H9 (cell line): ENCODE measurements at places on chromosomes 1 and 21.

GRCh38 chr1:111835514-111835913, 79.8 kb downstream of the DDX20 start:
- no peak for DNase-seq

- DNase-seq = no peak
Measured at GRCh38 chr1:154581766-154582165, 14.2 kb downstream of the CHRNB2 start.

GRCh38 chr1:102961549-102961948, 146.8 kb downstream of the COL11A1 start:
- no peak for DNase-seq

- no peak for DNase-seq
Measured at GRCh38 chr1:117389284-117389683, 22.0 kb downstream of the MAN1A2 start.

- no peak for DNase-seq
Measured at GRCh38 chr1:168271636-168272035, 9.0 kb upstream of the TBX19 start.

GRCh38 chr1:41485605-41486004, 1.1 kb upstream of the EDN2 start:
- DNase-seq = no peak

GRCh38 chr1:69693921-69694675, 126.4 kb downstream of the LRRC7 start:
- DNase-seq = no peak

DNA sequence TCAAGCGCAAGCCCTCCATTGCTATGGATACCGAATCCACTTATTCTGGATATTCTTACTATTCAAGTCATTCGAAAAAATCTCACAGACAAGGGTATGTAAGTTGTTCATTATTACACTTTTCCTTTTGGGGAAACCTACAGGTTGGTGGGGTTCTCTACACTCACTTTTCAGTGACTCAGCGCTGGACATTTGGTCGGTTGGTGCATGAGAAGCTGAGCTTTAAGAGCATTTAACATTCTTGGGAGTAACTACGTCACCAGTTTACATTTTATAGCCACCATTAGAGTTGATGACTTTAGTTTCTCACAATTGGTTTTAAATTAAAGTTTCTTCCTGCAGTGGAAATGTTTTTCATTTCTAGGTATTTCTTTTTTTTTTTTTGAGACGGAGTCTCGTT, 9.6 kb downstream of the VANGL1 start:
- no peak for DNase-seq

DNA sequence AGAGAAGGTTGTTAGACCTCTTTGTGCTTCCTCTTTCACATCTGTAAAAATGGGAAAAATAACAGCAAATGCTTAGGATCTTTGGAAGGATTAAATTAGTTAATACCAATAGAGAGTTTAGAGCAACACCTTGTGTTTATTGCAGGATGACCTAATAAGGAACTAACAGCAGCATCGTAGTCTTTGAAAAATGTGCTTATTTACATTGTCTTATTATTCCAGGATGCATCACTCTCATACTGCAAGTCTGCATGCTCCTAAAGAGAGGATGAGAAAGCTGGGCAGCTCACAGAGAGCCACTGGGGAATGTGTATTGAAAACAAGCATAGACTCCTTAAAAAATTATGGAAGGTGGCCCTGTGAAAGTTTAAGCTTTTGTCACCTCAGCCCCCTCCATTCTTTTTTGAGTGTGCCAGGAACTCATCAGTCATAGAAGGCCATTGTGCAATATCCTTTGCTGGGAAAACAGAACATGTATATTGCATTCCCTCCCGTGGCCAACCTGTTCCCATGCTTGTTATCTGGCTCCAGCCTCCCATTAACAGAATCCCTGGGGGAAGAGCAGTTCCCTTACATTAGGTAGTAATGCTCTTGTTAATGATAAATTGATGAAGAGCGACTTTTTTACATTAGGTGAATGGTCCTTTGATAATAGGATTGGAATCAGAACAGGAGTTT, 180.7 kb downstream of the ZNF326 start:
- DNase-seq = no peak

- DNase-seq = no peak
Measured at GRCh38 chr1:94753171-94753972, 66.8 kb upstream of the SLC44A3 start.

DNA sequence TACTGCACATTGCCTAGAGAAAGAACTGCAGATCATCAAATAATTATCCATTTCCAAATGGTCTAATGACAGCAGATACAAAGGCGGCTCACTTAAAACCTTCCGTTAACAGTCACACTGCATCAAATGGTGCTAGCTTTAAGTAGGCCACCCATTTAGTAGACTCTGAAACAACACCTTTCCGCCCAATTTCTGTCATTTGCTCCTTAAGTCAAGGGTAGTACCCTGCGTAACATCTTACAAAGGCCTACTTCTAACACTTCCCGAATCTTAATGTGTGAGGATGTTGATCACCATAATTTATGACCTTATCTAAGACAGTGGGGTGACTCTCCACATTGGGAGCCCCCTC, 692 bp upstream of the RALGPS2 start:
- DNase-seq = no peak

DNA sequence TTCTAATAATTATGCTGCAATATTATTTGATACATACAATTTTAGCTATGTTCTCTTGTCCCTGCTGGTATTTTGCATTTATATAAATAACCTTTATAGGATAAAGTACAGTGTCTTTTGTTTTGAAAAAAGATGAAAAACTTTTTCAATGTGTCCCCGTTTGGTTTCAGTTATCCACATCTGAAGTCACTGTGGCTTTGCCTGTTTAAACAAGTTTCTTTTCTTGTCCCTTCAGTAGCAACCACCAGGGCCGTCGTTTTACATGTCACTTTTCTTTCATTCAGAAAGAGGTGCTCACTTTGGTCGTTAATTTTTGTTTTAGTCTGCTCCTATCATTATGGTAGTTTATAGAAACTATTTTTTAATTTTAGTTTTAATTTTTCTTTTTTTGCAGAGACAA, 41.4 kb downstream of the RABGAP1L start:
- DNase-seq = no peak

GRCh38 chr1:214454569-214455396, 96.6 kb downstream of the PTPN14 start:
- DNase-seq = no peak

GRCh38 chr1:94528299-94528698, 13.3 kb downstream of the F3 start:
- DNase-seq = no peak

- no peak for DNase-seq
Measured at GRCh38 chr1:89807503-89807902, 13.3 kb upstream of the LRRC8D start.

- DNase-seq = peak; percentile 76
Measured at GRCh38 chr21:39610703-39611102, 2.0 kb upstream of the B3GALT5 start.

DNA sequence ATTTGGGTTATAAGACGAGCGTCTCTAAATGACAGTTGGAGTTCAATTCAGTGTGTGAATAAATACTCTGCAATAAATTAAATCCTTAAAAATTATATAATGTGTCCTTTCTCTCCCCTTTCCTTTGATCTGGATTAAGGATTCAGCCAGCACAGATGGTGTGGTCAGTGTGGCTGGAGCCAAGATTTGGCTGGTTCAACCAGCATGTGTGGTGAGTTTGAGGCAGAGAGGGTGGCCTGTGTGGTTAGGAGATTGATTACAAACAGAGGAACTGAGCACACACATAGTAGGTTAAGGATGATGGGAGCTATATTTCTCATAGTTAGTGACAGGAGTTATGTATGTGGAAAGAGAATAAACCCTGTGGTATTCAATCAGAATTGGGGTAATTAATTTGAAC, 14.2 kb upstream of the AMIGO1 start:
- no peak for DNase-seq

DNA sequence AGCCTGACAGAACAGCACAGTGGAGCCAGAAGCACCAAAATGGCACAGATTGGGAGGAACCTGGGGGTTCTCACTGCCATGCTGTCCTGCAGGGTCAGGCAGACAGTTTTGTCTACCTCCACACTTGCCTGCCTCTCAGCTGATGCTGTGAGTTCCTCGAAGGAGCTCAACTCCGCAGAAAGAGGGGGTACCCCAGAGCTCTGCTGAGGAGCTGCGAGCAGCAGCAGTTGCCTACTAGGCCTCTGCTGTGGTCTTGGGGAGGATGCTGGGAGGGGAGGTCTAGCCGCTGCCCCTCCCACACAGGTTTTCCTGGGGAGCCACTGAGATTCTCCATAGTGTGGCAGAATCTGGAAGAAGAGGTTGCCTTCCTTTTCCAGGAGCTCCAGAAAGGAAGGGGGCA, 192.5 kb downstream of the FOXD2 start:
- no peak for DNase-seq

- no peak for DNase-seq
Measured at GRCh38 chr1:230101556-230101955, 34.5 kb downstream of the GALNT2 start.

GRCh38 chr21:45859041-45859761, 122.4 kb upstream of the COL6A1 start:
- DNase-seq = no peak

- DNase-seq = no peak
Measured at GRCh38 chr1:60989749-60990713, 92.3 kb upstream of the NFIA start.

DNA sequence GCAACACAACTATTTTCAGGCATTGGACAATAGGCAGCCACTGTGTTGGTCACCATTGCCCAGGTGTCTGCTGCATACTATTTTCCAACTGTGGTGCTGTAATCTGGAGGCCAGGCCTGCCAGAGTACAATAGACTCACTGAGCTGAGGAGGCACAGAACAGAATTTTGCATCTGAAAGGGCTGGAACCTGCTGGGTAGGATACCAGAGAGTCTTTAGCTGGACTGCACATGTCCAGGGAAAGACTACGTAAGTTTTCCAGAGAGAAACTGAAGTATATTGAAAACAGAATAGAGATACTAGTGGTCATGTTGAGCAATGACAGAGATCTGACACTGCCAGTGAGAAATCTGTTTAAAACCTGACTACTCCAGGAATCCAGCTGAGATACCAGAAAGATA, 200.8 kb downstream of the RASAL2 start:
- DNase-seq = no peak

- peak; percentile 25 for DNase-seq
Measured at GRCh38 chr1:48003741-48004531, 6.8 kb upstream of the TRABD2B start.

GRCh38 chr1:47262787-47263413, 30.9 kb upstream of the TAL1 start:
- DNase-seq = peak; percentile 44

- DNase-seq = peak; percentile 47
Measured at GRCh38 chr1:203682473-203683383, 56.1 kb downstream of the ATP2B4 start.

DNA sequence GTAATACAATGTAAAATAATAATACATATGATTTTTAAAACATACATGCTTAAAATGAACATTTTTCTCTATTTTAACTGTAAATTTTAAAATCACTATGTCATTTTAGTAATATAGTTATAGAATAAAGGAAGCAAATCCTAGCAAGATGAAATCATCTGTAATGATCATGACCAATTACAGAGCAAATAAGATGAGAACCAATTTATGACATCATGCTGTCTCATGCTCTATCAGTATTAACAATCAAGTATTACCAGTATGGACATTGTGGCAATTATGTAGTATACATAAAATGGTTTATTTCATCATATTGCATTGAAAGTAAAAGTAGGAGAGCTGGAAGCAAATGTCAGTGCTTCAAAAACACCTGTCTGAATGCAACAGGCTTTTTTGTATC, 255.0 kb downstream of the VAV3 start:
- no peak for DNase-seq

DNA sequence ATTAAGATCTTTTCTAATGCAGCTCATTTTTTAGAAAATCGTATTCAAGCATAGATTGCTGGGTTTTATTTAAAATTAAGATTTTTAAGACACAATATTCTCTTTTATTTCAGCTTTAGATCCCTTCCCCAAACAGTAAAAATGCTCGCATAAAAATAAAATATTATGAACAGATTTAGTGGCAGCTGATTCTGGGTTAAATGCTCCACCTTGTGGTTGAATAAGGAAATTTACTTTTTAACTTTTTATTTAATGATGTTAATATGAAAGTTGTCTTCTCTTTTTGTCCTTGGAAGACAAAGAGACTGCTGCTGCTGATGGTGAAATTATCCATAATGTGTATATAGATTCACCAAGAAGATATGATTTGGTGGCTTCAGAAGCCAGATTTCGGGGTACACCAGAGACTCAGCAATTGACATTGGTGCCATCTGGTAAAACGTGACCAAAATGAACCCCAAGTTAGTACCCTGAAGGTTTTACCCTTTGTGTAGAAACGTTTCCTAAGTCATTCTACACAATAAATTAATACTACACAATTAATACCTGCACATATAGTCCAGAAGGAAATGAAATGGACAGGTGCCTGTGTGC, 128.0 kb downstream of the ADAMTS1 start:
- DNase-seq = no peak

DNA sequence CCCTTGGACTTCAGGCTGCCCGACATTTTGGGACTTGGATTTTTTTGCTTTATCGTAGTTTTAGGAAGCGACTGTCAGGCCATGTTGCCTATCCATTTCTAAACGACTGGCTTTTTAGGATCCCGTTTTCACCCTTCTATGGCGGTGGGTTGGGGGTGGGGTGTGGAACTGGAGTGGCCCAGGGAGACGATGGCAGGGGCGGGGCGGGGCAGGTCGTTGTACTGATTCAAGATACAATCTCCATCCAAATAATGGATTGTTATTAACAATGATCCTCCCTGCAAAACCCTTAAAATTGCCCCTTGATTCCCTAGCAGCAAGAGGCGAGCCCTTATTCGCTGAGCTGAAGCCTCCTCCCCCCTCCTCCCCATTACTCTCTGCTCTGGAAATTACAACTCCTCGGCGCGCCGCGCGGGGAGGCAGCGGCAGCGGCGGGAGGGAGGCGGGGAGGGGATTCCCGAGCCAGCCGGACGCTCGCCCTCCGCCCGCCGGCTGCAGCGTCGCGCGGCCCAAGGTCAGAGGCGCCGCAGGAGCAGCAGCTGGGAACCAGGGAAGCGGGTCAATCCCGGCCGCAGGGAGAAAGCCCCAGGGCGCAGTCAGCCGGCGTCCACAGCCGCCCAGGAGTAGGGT, at the start of gene TRIM67:
TSS of gene TRIM67 (plus strand) at position 392 of the 630 bp plus-strand sequence. CDS start 912 bp downstream, outside the sequence.
- peak; percentile 55 for DNase-seq

- no peak for DNase-seq
Measured at GRCh38 chr1:212858461-212859265, 588 bp downstream of the FLVCR1 start.

GRCh38 chr1:106921186-106921585, 135.3 kb upstream of the PRMT6 start:
- DNase-seq = no peak

DNA sequence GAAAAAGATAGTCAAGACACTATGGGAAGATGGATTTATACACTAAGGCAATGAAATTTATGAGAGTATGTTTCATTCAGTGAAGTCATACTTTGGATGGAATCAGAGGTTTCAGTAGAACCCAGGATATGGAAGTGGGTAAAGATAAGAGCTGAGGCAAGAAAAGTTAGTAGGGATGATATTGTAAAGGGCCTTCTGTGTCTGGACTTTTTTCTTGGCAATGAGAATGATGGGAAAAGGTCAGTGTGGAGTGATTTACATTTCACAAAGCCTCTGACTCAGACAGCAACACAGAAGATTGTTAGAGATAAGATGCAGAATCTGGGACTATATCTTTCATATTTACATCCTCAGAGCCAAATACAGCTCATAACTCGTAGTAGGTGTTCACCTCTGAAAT, 32.1 kb downstream of the SH3BGR start:
- DNase-seq = no peak

GRCh38 chr21:28212061-28212460, 780.6 kb downstream of the LTN1 start:
- no peak for DNase-seq

GRCh38 chr1:204294357-204294756, 65.4 kb downstream of the PLEKHA6 start:
- no peak for DNase-seq
